Activated CD8-positive, alpha-beta T cell treated with anti-CD3 and anti-CD28 coated beads for 36 hours (primary cell): ENCODE measurements at places on chromosomes 1 and 21. TPM values are rescaled to one million over a fixed set of nuclear protein-coding genes. Genes with fewer than 3 reads are reported as not detected.

DNA sequence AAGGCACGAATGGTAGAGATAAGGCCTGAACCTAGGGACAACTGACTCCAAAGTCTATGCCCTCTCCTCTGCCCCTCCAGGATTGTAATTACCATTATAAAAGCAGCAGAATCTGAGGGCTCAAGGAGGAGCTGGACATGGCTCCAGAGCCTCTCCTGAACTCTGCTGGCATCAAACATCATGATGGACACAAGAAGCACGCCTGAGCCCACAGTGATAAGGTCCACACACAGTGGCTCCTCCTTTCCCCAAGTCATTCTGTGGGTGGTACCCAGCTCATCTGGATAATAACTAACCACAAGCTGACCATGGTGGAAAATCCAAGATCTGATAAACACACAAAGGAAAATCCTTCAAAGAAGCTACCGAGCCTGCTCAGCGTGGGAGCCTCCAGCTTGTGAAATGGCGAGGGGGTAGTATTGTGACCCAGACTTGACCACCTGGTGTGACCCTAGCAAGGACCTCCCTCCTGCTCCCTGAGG lies 85.2 kb downstream of the HIVEP3 start:
- no peaks in the 10 kb centered on the region for H3K4me1 ChIP-seq
- no peaks in the 10 kb centered on the region for H3K27me3 ChIP-seq
- H3K4me3 ChIP-seq: no peak overlapping the region
- H3K36me3 ChIP-seq: no peaks in the 10 kb centered on the region

- no peak overlapping the region for H3K4me3 ChIP-seq
- peaks cover 4% of the 10 kb centered on the region for H3K36me3 ChIP-seq
- H3K27ac ChIP-seq: no peak overlapping the region
- no peaks in the 10 kb centered on the region for H3K4me1 ChIP-seq
Observed at GRCh38 chr1:84282780-84283333, 18.7 kb upstream of the SAMD13 start.

GJA8 gene
- not detected for total RNA-seq

NEXN gene
- 2.8 TPM for total RNA-seq

GRCh38 chr21:38784458-38785266 lies 21.1 kb upstream of the ETS2 start:
- H3K4me1 ChIP-seq: peaks cover 15% of the 10 kb centered on the region
- H3K27me3 ChIP-seq: no peaks in the 10 kb centered on the region
- no peak overlapping the region for H3K27ac ChIP-seq
- DNase-seq: no peak
- no peak overlapping the region for H3K4me3 ChIP-seq

TEKT2 gene
- 0.20 TPM for total RNA-seq

DNA sequence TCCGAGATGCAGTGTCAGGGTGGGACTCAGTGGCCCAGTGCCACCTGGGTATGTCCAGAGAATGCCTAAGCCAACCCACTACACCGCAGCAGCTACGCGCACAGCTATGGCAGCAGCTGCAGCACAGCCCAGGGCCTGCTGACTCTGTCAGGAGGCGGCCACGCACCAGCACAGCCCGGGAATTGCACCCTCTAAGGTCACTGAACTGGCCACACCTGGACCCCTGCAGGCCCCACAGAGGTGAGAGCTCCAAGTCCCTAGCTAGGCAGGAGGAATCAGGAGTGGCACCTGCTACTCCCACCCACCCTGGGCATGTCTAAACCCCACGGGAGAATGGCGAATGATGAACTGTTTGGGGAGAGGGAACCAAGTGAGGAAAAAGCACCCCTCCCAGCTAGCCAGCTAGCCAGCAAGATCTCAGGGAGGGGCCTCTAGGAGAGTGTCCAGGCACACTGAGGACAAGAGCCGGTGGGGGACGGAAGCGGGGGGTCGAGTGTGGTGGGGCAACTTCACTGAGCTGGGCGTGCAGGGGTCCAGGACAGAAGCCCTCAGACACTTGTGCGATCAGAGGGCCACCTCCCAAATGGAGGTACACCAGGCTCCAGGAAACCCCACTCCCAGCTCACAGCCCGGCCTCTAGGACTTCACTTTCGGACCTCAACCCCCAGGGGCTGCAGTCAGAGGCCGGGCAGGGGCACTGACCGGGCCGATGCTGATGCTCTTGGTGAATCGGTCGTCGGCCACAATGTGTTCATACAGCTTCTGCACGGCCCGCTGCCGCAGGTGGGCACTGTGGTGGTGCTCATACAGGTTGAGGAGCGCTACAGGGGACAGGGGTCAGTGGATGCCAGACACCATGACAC lies 13.9 kb downstream of the LSS start:
- H3K27ac ChIP-seq: no peak overlapping the region
- DNase-seq: no peak
- H3K4me1 ChIP-seq: no peaks in the 10 kb centered on the region
- H3K36me3 ChIP-seq: no peaks in the 10 kb centered on the region
- H3K27me3 ChIP-seq: no peaks in the 10 kb centered on the region

- DNase-seq: no peak
- H3K4me1 ChIP-seq: peaks cover 16% of the 10 kb centered on the region
- no peak overlapping the region for H3K4me3 ChIP-seq
- H3K27ac ChIP-seq: no peak overlapping the region
Observed at GRCh38 chr1:77776007-77776700, 3.3 kb upstream of the MIGA1 start.

DNA sequence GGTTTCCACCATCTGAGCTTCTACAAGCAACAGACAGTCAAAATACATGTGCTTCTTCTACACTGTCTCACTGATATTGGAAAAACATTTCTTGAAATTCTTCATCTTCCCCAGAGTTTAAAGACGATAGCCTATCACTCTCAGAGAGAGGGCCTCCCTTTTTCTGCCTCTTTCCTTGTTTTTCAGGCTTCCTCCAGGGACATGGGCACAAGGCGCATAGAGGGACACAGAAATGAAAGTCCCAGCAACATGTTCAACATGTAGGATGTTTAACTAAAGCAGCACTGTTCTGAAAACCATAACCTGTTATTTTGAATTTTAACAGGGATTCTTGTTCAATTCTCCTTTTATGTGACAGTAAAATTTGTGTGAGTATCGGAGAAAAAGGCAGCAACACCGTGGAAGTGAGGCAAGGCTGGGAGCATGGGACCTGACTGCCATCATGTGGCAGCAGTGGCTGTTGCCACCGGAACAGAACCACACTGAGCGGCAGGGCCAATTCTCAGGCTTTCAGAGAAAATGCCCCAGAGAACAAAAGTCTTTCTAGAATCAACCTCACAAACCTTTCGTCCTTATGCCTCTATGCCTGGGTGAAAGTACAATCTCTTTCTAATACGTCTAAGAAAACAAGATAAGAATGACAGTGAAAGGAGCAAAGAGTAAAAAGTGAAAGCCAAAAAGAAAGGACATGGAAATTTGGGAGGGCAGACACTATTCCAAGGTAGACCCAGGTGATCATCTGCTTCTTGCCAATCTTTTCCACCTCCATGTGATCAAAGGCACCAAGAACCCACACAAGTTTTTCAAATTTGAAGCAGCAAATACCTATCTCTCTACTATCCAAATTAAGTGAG lies 54.5 kb downstream of the PCNX2 start:
- no peaks in the 10 kb centered on the region for H3K4me1 ChIP-seq
- DNase-seq: peak; percentile 22
- no peak overlapping the region for H3K27ac ChIP-seq
- H3K4me3 ChIP-seq: no peak overlapping the region
- H3K27me3 ChIP-seq: no peaks in the 10 kb centered on the region
- peaks cover 5% of the 10 kb centered on the region for H3K36me3 ChIP-seq

- DNase-seq: no peak
- no peak overlapping the region for H3K4me3 ChIP-seq
- H3K27me3 ChIP-seq: peaks cover 8% of the 10 kb centered on the region
- H3K4me1 ChIP-seq: peaks cover 3% of the 10 kb centered on the region
- no peaks in the 10 kb centered on the region for H3K36me3 ChIP-seq
- no peak overlapping the region for H3K27ac ChIP-seq
Observed at GRCh38 chr1:197041486-197042353, 25.3 kb downstream of the F13B start.
